ENCODE measurements at places on chromosomes 16 and 17.

- no peak for DNase-seq
Observed at GRCh38 chr16:11157143-11157542, 98.9 kb downstream of the SOCS1 start.

GRCh38 chr17:50693036-50693682 lies 14.6 kb downstream of the ANKRD40 start:
- no peak for DNase-seq

GRCh38 chr17:13865650-13866049 lies 203.7 kb upstream of the COX10 start:
- no peak for DNase-seq

DNA sequence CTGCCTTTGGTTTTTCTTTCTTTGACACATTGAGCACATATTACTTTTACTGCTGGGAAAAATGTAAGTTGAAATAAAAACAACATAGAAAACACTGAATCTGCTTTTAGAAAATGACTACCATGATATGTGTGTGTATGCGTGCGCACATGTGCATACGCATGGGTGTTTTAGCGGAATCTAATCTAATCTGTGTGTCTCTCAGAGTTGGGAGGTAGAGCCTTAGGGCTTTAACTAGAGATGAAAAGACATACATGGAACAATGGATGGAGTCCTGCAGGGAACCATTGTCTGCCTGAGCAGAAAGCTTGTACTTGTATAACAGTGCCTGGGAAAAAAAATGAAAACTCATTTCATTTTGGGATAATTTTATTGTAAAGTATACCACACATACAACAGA lies 12.4 kb downstream of the SLFN5 start:
- DNase-seq = peak; percentile 41

- DNase-seq = no peak
Observed at GRCh38 chr16:3259836-3260235, 3.4 kb upstream of the MEFV start.

DNA sequence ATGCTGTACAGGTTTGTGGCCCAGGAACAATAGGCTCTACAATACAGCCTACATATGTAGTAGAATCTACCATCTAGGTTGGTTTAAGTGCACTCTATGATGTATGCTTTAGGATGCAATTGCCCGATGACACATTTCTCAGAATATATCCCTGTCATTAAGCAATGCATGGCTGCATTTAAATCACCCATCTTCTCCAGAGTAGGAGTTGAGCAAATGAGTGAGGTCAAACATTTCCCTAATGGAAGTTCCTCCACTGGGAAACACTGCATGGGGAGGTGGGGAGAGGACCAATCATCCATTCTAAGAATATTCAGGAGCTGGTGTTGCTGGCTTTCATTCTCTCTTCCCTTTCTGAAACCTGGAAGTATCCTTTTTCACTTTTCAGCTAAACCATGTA lies 2.0 kb upstream of the PCTP start:
- DNase-seq = no peak

DNA sequence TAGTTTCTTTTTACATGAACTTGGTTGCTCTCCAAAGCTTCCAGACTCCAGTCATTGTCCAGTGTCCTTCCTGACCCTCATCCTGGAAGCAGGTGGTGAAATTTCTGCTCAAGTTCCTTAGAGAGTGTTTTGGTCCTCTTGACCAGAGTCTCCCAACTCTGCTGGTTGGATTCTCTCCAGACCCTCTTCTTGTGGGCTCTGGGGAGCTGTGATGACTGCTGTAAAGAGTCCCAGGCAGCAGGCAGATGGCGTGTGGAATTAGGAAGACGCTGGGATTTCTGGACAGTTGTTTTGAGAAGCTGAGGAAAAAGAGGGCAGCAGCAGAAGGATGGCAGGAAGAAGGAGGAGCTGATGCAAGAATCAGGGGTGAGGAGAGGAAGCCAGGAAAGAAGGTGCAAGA lies 1.6 kb upstream of the SEZ6 start:
- DNase-seq = no peak

DNA sequence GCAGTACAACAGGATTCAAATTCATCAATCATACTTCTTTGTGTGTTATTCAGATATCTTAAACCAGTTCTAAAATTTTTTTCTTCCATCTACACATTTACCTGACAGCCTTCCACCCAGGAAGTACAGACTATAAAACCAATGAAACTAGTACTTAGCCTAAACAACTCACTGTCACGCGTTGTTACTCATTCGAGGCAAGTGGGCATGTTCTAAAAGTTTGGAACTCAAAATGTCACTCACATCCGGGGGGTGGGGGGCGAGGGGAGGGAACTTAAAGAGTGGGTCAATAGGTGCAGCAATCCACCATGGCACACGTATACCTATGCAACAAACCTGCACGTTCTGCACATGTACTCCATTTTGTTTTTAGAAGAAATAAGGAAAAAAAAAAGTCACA lies 90.4 kb upstream of the PLEKHM1 start:
- no peak for DNase-seq

- DNase-seq = no peak
Observed at GRCh38 chr17:66228887-66229782, at the start of gene APOH. Gene APOH (minus strand): TSS chr17:66229415. CDS start chr17:66229379, 36 bp downstream.

DNA sequence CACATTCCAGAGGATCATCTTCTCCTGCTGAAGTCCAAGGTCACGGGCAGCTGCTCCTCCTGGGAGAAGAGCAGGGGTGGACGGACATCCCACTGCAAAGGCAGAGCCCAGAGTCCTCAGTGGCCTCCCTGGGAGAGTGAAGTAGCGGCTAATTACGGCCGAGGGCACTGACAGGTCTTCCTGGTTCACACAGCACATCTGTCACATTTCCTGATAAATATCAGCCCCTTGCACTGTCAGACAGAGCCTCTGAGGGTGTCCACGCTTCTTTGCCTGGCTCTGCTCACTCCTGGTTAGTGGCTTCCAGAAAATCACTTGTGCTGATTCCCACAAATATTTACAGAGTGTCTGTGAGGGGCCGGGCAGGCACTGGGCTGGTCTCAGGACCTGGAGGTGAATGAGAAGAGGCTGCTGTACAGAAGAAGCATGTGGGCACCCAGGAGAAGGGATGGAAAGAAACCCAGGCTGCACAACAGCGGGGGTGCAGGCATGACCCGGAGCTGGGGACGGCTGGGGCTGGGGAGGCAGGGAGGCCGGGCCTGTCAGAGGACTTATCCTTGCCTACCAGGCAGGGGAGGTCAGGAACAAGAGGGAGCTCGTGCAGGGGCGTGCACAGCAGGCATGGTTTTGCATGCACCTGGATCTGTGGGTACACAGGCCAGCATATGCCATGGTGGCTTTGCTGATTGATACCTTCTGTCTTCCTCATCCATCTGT lies 258.2 kb upstream of the TNRC6C start:
- peak; percentile 31 for DNase-seq

DNA sequence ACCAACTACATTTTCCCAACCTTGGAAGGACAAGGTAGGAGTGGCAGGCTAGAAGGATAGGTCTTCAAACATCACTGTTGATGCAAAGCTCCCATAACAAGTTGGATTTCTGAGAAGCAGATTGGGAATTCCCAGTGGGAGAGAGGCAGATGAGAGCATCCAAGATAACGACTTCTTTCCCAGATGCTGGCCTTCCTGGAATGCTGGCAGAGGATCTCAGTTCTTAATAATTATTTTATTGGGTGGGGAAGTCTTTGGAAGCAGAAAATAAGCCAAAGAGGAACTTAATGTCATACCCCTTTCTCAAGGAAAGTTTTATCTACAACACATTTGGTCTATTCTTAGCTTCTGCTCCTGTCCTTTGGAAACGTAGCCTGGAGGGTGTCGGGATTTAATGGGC lies 64.5 kb downstream of the MPRIP start:
- no peak for DNase-seq

GRCh38 chr16:76676356-76676755 lies 399.2 kb downstream of the CNTNAP4 start:
- DNase-seq = no peak

DNA sequence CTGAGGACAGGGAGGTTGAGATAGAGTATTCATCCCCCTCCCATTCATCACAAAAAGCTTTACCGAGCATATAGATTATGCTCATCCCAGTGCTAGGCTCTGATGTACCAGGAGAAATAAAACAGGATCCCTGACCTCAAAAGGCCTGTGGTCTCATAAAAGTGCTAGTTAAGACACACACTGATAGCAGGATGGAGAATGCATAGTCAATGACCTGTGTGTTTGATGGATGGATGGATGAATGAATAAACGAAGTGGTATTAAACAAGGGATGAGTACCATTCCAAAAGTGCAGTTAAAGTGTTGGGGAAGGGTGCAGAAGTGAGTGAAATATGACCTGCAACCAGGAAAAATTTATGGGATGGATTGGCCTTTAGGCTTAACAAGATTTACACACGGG lies 133.9 kb upstream of the NUDT7 start:
- DNase-seq = no peak

GRCh38 chr17:77096570-77097214 lies 44.1 kb upstream of the SEC14L1 start:
- DNase-seq = no peak

- DNase-seq = no peak
Observed at GRCh38 chr17:32558997-32559650, 72.3 kb downstream of the CDK5R1 start.

- no peak for DNase-seq
Observed at GRCh38 chr17:43085474-43085873, 39.7 kb downstream of the BRCA1 start.

- DNase-seq = peak; percentile 51
Observed at GRCh38 chr16:2482708-2483534, 8.0 kb downstream of the TBC1D24 start.

DNA sequence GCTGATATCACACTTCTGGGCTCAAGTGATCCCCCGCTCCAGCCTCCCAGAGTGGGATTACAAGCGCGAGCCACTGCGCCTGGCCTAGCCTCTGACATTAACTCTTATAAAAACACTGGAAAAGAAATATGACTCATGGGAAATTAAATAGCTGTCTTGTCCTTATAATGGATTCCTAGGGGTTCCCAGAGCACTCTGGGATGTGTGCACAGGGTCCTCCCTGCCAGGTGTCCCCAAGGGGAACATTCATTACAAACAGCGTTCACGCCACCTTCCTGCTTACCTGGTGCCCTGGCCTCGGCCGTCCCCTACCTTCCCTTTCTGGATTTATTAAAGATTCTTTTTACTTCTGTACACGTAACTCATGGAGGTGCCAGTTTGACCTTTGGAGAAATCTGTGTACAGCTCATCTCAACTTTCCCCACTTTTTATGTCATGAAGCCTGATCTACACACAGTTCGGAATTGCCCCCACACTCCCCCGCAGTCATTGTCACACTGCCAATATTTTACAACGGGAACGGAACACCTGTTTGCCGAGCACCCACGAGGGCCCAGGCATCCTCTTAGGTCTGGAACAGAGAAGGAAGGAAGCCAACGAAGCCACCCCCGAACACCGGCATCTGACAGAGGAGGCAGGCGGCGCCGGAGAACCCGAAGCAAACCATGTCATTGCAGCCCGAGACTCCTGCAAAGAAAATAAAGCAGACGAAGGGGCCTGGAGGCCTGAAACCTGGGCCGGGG lies 39.7 kb upstream of the MEAK7 start:
- no peak for DNase-seq

DNA sequence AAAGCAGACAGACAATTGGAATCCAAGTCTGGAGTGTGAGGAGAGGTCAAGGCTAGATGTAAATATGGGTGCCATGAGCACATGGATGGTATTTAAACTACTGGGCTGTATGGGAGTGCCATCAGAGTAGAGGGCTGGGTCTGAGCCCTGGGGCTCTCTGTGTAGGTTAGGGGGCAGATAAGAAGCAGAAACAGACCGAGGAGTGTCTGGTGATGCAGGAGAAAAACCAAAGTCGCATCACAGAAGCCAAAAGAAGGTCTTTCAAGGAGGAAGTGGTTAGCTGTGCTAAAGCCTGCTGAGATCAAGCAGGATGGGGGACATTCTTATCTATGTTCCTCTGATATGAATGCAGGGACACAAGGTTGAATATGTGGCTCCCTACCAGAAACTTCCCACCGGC lies 1.9 kb downstream of the TSEN54 start:
- DNase-seq = no peak

DNA sequence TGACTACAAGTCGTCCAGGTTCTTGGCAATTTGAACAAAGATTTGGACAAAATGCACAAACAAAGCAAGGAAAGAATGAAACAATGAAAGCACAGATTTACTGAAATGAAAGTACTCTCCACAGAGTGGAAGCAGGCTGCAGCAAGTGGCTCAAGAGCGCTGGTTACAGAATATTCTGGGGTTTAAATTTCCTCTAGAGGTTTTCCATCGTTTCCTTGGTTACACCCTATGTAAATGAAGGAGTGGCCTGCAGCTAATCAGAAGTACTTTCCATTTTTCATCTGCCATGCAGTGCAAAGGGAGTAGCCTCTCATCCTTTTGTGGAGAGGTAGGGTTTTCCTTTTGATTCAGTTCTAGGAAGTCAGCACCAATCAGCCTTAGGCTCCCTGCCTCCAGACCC lies 11.8 kb downstream of the STXBP4 start:
- no peak for DNase-seq

GRCh38 chr16:20768121-20768520 lies 4.3 kb downstream of the ACSM3 start:
- no peak for DNase-seq

DNA sequence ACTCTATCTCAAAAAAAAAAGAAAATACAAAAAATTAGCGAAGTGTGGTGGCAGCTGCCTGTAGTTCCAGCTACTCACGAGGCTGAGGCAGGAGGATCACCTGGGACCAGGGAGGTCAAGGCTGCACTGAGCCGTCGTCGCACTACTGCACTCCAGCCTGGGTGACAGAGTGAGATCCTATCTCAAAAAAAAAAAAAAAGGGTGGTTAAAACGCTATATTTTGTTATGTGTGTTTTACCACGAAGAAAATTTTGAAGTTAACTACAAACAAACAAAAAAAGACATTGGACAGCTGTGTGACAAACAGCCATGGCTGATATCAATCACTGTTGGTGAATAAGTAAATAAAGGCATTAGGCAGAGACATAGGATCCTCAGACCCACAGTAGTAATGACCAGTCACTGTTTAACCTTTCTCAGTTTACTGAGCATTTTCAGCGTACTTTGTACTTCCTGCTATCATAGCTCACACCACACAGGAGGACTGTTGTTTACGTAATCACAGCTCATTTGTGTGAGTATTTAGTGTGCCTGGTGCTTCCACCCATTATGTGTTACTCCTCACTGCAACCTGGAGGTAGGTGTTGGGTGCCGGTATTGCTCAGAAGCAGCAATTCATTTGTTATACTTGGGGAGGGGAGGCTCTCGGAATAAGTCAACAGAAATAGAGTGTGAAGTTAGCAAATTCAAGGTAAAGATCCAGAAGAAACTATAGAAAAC lies 55.4 kb downstream of the COPRS start:
- DNase-seq = no peak

DNA sequence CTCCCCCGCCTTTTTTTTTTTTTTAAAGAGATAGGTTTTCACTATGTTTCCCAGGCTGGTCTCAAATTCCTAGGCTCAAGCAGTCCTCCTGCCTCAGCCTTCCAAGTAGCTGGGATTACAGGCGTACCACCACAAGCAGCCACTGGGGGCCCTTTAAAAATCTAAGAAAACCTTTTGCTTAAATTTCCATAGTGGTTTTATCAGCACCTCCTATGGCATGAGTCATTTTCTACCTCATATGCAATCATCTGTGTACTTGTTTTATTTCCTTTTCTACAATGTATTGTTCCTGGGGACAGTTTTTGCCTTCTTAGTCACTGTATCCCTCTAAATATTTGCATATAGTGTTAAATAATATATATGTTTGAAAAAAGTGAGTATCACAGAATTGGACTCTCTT lies 29.2 kb downstream of the GNA13 start:
- DNase-seq = no peak

Data from retina (tissue), 1 donor.